ENCODE measurements at places on chromosomes 6 and 20. TPM values are rescaled to one million over a fixed set of nuclear protein-coding genes. Genes with fewer than 3 reads are reported as not detected.

- DNase-seq, result no peak
- peaks cover 15% of the 10 kb centered on the region for H3K36me3 ChIP-seq
- H3K27me3 ChIP-seq, result no peaks in the 10 kb centered on the region
- H3K4me1 ChIP-seq, result peaks cover 23% of the 10 kb centered on the region
These were observed 31.4 kb upstream of the FBXO9 start for GRCh38 chr6:53033764-53034163.

The FUT9 gene
- not detected for total RNA-seq

DNA sequence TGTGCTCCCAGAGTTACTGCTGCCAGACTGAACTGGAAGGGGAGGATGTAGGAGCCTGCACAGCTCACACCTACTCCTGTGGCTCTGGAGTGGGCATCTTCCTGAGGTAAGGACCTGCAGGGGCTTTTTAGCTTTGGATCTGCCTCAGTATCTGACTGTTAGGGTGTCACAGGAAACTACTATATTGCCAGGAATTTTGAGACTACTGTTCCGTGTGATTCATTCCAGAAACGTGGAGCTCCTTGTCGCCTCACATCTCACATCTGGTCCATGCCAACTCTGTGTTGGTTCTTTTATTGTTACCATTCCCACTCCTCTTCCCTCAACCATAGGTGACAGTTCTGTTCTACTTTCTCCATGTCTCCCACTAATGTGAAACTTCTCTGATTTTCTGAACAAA, 34.1 kb downstream of the PRPH2 start:
- no peak overlapping the region for H3K27ac ChIP-seq
- no peaks in the 10 kb centered on the region for H3K27me3 ChIP-seq
- DNase-seq, result no peak
- peaks cover 17% of the 10 kb centered on the region for H3K36me3 ChIP-seq
- peaks cover 19% of the 10 kb centered on the region for H3K4me1 ChIP-seq

GRCh38 chr6:55388211-55388610, 60.9 kb downstream of the GFRAL start:
- no peaks in the 10 kb centered on the region for H3K4me1 ChIP-seq
- DNase-seq, result no peak
- no peaks in the 10 kb centered on the region for H3K27me3 ChIP-seq
- no peak overlapping the region for H3K4me3 ChIP-seq

GRCh38 chr20:37598100-37598543, 70.4 kb upstream of the BLCAP start:
- no peak for DNase-seq
- H3K4me3 ChIP-seq, result no peak overlapping the region
- no peaks in the 10 kb centered on the region for H3K27me3 ChIP-seq
- no peak overlapping the region for H3K27ac ChIP-seq
- H3K36me3 ChIP-seq, result no peaks in the 10 kb centered on the region
- no peaks in the 10 kb centered on the region for H3K4me1 ChIP-seq

- no peaks in the 10 kb centered on the region for H3K36me3 ChIP-seq
- H3K4me1 ChIP-seq, result peaks cover 50% of the 10 kb centered on the region
- DNase-seq, result no peak
- no peaks in the 10 kb centered on the region for H3K27me3 ChIP-seq
These were observed 32.5 kb downstream of the SRSF3 start for GRCh38 chr6:36626636-36627035.

GRCh38 chr6:118316796-118317384, 231.2 kb upstream of the PLN start:
- H3K27ac ChIP-seq, result peak overlapping the region; percentile 88
- peak overlapping the region; percentile 39 for H3K4me3 ChIP-seq
- H3K4me1 ChIP-seq, result peaks cover 90% of the 10 kb centered on the region
- no peak for DNase-seq
- no peaks in the 10 kb centered on the region for H3K36me3 ChIP-seq

DNA sequence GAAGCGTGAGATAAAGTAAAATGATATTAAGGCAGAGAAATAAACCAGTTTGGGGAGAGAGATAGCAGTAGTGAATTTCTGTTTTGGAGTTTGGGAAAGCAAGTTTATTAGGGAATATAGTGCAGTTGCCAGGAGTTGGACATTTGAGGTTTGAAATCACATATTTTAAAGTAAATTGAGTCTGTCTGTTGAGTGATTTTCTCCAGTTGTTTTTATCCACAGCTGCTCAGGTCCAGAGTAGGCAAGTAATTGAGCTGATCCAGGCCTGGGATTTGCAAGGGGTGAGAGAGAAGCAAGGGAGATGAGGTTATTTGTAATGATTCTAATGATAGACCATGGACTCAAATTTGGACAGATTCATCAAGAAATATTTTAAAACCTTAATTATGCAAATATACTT, 481.9 kb downstream of the UTRN start:
- no peaks in the 10 kb centered on the region for H3K36me3 ChIP-seq
- no peak overlapping the region for H3K4me3 ChIP-seq
- H3K27me3 ChIP-seq, result no peaks in the 10 kb centered on the region
- no peak for DNase-seq
- H3K4me1 ChIP-seq, result peaks cover 7% of the 10 kb centered on the region

DNA sequence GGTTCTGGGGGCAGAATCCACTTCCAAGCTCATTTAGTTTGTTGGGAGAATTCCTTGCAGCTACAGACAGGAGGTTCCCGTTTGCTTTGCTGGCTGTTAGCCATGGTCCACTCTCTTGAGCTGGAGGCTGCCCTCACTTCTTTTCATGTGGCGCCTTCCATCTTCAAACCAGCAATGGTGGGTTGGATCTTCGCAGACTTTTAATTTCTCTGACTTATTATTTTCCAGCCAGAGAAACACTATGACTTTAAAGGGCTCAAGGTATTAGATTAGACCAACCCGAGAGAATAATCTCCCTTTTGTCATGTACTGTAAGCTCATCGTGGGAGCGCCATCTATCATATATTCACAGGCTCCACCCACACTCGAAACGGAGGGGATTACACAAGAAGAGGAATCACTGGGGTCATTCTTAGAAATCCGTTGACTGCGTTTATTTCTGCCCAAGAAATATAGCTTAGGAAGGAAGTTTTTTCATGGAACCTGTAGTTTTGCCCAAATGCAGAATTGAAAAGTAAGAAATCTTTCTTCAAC, 38.9 kb downstream of the SAMD5 start:
- no peaks in the 10 kb centered on the region for H3K27me3 ChIP-seq
- H3K4me3 ChIP-seq, result no peak overlapping the region
- no peaks in the 10 kb centered on the region for H3K36me3 ChIP-seq
- H3K4me1 ChIP-seq, result peaks cover 9% of the 10 kb centered on the region
- DNase-seq, result no peak

GRCh38 chr6:170184316-170184715, 106.6 kb downstream of the DLL1 start:
- no peak overlapping the region for H3K27ac ChIP-seq
- peaks cover 5% of the 10 kb centered on the region for H3K4me1 ChIP-seq
- H3K36me3 ChIP-seq, result no peaks in the 10 kb centered on the region
- no peak for DNase-seq
- no peak overlapping the region for H3K4me3 ChIP-seq

DNA sequence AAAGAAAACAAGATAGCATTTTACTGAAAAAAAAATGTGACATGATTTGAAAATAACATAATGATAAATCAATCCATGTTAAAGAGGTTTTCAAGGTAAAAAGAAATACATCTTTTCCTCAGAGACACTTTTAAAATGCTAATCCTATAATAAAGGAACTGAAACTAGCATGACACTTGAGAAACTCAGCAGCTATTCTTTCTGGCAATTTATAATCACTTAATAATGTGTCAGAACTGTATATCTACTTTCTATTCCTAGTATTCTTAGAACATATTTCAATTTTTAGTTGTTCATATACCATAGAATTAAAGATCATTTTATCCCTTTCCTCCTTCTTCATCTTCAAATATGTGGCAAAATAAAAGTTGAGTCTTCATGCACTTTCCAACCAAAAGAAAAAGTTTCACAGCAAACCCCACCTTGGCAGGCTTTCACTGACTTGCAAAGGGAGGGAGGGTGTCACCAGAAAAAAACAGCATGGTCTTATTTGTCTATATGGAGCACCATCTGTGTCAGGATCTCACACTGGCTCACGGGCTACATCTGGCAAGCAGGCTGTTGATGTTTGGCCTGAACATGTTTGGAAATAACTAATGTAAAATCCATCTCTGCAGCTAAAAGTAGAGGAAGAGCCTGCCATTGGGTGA, 48.5 kb downstream of the FHL5 start:
- no peaks in the 10 kb centered on the region for H3K27me3 ChIP-seq
- peaks cover 32% of the 10 kb centered on the region for H3K4me1 ChIP-seq
- peaks cover 5% of the 10 kb centered on the region for H3K36me3 ChIP-seq
- no peak for DNase-seq
- H3K4me3 ChIP-seq, result no peak overlapping the region
- H3K27ac ChIP-seq, result no peak overlapping the region

DNA sequence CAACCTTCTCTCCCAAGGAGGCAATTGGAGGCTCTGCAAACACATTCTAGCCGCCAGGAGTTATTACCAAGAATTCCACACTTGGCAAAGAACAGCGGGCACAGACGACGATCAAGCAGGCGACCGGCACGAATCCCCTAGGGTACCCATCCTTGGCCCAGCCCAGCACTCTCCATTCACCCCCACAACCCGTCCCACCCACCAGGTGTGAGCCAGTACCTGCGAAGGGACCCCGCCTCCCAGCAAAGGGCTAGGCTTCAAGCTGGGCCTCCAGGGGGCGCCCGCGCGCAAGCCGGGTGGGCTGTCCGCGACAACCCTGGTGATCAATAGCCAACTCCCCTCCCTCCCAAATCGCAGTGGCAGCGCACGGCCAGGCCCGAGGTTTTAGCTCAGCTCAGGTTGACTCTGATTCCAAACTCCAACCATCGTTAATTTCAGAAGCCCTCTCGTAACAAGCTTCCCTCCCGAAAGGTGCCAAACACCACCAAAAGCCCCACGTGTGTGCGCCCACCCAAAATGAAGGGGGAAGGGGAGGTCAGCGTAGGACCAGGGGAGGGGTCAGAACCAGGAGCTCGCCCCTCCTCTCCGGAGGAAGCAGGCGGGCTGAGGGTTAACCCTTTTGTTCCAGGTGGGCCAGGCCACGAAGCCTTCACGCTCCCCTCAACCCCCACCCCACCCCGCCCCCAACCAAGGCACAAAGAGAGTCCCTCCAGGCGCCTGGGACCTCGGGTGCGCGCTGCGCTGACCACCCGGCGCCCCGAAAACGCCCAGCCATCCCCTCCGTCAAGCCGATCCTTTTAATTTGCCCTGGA, 2.1 kb downstream of the SALL4 start:
- H3K36me3 ChIP-seq, result no peaks in the 10 kb centered on the region
- peak overlapping the region; percentile 12 for H3K27ac ChIP-seq
- H3K27me3 ChIP-seq, result peaks cover 14% of the 10 kb centered on the region
- peaks cover 15% of the 10 kb centered on the region for H3K4me1 ChIP-seq
- DNase-seq, result no peak
- H3K4me3 ChIP-seq, result peak overlapping the region; percentile 67

The BTNL2 gene
- not detected for total RNA-seq

The BTN1A1 gene
- total RNA-seq, result not detected

DNA sequence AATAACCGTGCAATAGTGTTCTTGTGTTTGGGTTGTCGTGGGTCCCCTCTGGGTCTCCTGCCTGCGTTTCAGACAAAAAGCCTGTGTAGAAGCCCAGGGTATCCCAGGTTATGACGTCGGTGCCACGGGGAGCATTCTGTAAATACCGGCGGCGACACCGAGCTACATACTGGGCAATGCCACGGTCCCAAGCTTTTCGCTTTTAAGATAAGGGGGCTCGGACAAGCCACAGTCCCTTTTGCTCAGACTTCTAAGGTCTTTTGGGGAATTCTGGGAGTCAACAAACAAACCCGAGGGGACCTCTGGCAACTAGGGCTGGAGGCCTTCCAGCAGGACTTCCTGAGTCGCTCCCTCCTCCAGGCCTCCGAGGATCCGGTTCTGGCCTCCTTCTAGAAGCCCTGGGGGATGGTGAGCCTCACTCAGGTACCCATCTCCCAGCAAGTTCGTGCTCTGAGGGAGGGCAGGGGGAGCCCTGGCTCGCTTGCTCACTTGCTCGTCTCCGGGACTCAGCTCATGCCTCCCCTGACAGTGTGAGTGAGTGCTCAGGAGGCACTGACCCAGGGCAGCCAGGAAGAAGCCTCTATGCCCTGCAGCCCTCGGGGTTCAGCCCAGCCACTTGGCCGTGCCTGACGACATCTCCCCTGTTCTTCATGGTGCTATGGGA, 62.4 kb upstream of the MRPS10 start:
- H3K27ac ChIP-seq, result no peak overlapping the region
- no peak for DNase-seq
- H3K4me1 ChIP-seq, result peaks cover 10% of the 10 kb centered on the region
- H3K36me3 ChIP-seq, result no peaks in the 10 kb centered on the region
- no peaks in the 10 kb centered on the region for H3K27me3 ChIP-seq
- peak overlapping the region; percentile 46 for H3K4me3 ChIP-seq

DNA sequence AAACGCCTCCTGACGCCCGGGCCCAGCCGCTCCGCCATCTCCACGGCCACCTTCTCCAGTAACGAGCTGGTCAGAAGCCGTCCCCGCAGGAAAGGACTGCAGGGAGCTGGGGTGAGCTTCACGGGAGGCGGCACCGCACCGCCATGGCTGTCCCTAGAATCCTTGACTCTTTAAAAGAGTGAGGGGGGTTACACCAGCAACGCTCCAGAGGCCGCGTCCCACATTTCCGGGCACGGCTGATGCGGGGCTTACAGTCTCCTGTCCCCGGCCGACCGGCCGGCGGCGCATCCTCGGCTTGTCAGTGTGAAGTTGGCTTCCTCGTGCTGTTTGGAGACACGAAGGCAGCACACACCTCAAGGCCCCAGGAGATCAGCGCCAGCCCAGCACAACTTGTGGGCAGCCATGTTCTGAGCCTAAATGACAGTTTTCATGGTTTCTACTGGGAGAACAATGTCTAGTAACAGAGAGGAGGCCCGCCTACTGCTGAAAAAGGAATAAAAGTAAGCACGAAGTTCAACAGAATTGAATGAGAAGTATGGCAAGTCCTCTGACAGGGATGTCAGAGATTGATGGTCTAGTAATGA, 30.4 kb downstream of the SLC2A4RG start:
- peaks cover 3% of the 10 kb centered on the region for H3K36me3 ChIP-seq
- no peak for DNase-seq
- no peak overlapping the region for H3K27ac ChIP-seq
- no peaks in the 10 kb centered on the region for H3K4me1 ChIP-seq

The OR2J3 gene
- not detected for total RNA-seq

DNA sequence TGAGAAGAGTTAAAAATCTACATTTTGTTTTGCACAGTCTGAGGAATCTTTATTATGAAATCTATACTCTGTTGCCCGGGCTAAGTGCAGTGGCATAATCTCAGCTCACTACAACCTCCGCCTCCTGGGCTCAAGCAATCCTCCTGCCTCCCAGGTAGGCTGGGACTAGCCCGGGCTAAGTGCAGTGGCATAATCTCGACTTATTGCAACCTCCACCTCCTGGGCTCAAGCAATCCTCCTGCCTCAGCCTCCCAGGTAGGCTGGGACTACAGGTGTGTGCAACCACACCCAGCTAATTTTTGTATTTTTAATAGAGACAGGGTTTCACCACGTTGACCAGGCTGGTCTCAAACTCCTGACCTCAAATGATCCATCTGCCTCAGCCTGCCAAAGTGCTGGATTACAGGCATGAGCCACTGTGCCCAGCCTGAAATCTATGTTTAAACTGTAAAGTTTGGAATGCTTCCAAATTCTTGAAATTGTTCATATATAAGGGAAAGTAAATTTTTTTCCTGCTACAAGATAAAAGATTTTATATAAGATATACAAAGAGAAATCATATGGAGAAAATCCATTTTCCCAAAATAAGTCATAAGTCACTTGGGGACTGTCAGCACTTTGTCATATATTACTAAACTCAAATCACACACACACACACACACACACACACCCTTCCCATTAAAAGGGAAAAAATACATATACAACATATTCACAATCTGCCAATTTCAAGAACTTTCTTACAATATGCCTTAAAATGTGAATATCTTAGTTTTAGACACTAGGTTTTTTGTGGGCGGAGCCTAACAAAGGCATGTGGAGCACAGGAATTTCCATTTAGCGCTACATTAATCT, 19.4 kb downstream of the PTPRK start:
- DNase-seq, result no peak
- H3K4me1 ChIP-seq, result no peaks in the 10 kb centered on the region
- H3K27ac ChIP-seq, result no peak overlapping the region
- no peaks in the 10 kb centered on the region for H3K27me3 ChIP-seq
- H3K4me3 ChIP-seq, result no peak overlapping the region

All from thoracic aorta (tissue), 2 donors.